Stimulated activated CD8-positive, alpha-beta memory T cell treated with anti-CD3 and anti-CD28 coated beads, Interleukin-4, amount 100 ng/mL, for 1 hour (primary cell): ENCODE measurements at places on chromosomes 6 and 20.

DNA sequence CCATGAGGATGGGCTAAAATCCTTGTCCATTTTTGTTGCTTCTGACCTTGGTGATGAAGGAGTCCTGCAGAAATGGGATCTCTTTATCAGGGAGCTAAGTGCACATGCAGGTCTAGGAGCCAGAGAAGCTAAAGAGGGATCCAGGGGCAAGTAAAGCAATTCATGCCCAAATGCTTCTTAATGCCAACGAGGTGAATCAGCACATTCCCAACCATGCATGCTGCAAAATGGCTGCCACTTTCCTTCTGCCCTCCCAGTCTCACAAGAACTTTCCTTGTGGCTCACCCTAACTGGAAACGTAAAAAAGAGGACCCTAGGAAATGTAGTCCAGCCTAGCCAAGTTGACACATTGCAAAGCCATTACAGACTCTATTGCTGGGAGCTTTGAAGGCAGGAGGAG is 298.4 kb downstream of the MAFB start:
- no peak for DNase-seq

DNA sequence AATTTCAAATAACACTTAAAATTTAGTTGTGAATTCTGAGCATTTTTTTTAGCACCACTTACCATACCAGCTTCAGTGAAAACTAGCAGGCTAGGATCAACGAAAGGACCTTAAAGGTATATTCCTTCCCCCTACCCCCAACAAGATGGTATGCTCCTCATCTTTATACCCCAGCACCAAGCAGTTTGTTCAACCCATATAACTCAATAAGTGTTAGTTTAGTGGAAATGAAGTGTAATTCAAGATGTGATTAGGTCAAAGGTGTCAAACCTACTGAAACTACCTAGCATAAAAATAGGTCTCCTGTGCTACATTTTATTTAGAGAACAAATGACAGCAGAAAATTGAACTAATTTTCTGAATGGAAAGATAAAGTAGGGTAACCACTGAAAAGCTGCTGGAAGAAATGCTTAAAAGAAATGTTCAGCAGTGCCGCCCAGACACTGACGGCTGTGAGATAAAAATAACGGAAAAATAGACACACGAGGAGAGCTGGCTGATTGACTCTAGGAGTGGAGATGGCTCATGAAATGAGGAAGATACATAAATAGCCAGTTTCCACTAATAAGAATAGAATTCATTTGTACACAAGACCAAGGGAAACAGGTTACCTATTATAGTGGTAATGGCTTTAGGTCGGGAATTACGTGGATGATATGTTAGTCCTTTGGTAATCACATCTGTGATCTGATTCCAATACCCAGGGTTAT is 94.8 kb downstream of the IPCEF1 start:
- no peak for DNase-seq

DNA sequence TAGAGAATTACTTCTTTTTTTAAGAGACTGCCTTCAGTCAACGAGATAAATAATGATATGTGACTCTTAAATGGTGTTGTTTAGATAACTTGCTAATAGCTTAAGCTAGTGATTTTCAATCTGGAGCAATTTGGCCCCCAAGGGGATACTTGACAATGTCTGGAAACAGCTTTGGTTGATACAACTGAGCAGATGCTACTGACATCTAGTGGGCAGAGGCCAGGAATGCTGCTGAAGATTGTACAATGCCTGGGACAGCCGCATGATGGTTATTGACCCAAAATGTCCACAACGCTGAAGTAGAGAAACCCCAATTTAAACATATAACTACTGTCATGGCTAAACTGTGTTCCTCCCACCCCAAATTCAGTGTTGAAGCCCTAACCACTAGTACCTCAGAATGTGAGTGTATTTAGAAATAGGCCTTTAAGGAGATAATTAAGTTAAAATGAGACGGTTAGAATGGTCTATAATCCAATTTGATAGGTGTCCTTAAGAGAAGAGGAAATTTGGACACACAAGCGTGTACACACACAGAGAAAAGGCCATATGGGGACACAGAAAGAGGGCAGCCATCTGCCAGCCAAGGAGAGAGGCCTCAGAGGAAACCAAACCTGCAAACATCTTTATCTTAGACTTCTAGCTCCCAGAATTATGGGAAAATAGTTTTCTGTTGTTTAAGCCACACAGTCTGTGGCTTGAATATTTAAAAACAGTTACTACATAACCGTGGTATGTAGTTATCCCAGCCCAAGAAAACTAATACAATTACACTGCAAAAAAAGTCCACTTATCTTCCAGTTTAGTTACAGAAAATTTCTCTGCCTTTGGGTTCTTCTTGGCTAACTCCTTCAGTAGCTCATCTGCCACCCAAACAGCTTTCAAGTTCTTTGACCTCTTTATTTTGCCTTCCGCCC is 22.2 kb downstream of the RWDD2A start:
- no peak for DNase-seq

DNA sequence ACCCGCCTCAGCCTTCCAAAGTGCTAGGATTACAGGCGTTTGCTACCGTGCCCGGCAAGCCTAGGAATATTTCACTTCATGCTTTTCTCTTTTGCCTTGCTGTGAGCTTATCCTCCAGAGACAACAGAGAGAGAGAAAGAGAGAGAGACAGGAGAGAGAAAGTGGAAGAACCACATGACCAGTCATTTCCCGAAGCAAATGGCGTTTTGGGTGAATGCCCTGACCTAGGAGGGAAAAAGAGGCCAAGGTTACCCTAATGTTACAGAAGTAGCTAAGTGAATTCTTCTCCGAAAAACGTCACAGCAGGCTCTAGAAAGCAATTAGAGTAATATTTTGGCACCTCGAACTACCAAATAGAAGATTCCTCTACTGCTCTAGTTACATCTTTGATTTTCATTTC is 9.1 kb downstream of the SGK1 start:
- DNase-seq, result no peak

DNA sequence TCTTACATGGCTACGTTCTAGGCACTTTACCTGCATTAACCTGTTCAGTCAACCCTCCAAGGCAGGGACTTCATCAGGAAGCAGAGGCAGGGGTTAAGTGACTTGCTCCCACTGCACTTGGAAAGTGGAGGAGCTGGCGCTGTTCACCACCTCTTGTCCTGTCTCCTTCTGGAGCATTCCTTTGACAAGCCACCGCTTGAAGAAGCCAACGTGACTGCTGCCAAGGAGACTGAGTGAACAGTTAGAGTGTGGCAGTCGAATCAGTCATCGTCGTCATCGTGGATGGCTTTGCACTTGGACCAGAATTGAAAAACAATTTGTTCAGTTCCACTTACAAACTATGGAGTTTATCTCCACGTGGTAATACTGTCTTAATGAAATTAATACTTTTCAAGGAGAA is 60.9 kb downstream of the TULP4 start:
- no peak for DNase-seq

DNA sequence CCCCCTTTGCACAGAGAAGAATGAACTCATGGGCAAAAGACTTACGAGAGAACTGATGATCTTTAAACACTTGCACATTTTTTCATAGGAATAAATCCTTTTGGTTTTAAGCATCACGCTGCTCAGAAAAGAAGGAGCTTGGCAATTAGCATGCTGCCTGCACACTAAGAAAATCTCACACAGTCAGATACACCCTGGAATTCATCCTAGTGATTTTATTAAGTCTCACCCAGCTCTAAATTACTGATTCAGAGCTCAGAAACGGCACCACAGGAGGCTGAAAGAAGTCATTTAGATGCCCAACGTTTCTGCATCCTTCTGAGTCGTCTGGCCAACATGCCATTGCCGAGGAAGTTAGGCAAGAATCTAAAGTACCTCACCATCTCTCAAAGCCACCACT is 18.0 kb upstream of the NRSN1 start:
- DNase-seq, result no peak

DNA sequence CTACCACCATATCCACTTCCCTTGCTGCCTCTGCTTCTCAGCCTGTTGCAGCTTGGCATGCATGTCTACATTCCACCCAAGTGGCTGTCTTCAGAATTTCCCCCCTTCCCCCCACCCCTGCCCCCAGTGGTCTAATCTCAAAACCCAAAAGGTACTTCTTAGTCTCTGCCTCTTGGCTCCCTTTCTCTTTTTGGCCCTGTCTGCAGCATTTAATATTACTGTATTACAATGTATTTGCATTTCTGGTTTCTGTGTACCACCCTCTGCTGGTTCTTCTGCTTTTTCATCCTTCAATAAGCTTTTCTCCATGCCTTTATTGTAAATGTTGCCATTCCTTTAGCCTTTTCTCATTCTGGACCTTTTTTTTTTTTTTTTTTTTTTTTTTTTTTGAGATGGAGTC is 43.0 kb downstream of the RPRD1B start:
- DNase-seq, result no peak

- no peak for DNase-seq
Observed at GRCh38 chr20:49400410-49400809, 82.1 kb downstream of the KCNB1 start.

DNA sequence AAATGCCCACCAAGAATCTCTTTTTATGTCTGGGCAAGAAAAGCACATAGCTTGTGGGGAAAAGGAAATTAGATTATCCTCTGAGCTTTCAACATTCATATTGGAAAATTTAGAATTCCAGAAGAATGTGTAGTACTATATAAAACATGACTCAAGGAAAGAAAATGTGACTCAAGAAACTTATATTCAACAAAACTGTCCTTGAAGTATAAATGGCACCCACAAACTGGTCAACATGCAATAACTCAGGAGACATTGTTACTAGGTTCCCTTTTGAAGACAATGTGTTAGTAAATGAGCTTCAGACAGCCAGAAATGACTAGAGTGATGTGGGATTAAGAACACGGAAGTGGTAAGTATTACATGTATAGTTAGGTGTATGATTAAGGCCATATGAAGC is 26.1 kb upstream of the TINAG start:
- no peak for DNase-seq

DNA sequence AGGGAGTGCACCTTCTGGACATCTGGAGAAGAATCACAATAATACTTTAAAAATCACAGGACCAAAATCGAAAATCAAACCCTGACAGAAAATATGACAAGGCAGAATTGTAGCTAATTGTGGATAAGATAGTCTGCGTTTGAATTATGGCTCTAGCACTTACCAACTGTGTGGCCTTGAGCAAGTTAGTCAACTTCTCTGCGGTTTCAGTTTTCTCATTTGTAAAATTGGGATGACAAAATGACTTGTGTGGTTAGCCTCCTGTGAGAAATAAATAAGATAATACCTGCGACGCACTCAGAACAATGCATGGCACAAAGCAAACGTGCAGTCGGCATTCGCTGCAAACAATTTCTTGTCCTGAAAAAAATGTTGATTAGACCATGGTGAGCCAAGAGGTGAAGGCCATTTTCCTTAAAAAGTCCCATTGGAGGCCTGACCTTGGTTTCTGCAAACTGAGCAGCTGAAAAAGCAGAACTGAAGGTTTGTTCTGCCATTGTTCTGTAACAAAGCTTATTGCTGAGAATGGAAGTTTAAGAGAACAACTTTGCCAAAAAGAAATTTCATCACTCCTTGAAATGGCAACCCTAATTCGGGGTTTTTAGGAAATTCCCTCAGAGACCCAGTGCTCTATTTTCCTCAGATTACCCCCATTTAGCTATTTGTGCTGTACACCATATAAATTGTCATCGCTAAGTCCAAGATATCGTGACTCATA is 266.3 kb downstream of the ERMARD start:
- no peak for DNase-seq

GRCh38 chr6:19535351-19535750 is 301.8 kb upstream of the ID4 start:
- DNase-seq, result no peak

GRCh38 chr6:56541030-56541600 is 101.6 kb downstream of the DST start:
- DNase-seq, result no peak

GRCh38 chr6:36578431-36578830 is 15.7 kb upstream of the SRSF3 start:
- no peak for DNase-seq

DNA sequence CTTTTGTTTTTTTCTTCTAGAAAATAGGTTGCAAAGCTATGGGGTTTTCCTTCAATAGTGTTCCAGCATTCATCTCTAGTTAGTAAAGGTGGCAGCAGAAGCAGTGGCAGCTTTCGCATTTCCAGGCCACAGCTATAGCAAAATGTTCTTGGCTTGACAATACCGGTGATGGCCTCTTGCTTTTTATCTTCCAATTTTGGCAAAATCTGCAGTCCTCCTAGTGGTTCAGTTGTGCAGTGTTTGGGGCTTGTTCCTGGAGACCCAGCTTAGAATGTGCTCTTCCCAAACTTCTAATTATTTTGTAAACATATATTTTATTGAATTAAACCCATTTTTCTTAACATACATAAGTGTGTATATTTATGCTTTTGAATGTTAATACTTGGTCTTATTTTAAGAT is 370.6 kb upstream of the MAN1A1 start:
- DNase-seq, result no peak

GRCh38 chr6:81894306-81894705 is 141.8 kb upstream of the TENT5A start:
- no peak for DNase-seq

DNA sequence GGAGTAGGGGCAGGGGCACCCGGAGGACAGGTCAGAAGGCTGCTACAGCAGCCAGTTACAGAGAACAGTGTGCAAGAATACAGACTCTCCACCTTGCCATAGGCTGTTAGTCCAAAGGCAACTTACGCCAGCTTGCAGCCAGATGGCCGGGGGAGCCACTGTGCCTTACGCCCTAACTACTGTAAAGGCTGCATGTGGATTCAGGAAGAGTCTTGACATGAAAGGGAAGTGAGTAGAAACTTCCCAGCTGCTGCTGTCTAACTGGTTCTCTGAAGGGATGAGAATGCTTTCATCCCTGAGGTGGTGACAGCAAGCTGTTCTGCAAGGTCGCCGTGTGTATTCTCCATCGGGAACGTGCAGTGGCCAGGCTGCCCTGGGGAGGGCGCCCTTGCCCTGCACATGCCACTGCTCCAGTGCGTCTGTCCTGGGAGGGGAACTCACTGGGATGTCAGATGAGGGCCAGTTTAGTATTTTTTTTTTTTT is 46.1 kb downstream of the LYRM4 start:
- no peak for DNase-seq

- DNase-seq, result no peak
Observed at GRCh38 chr6:54646069-54646950, 200.3 kb upstream of the FAM83B start.

DNA sequence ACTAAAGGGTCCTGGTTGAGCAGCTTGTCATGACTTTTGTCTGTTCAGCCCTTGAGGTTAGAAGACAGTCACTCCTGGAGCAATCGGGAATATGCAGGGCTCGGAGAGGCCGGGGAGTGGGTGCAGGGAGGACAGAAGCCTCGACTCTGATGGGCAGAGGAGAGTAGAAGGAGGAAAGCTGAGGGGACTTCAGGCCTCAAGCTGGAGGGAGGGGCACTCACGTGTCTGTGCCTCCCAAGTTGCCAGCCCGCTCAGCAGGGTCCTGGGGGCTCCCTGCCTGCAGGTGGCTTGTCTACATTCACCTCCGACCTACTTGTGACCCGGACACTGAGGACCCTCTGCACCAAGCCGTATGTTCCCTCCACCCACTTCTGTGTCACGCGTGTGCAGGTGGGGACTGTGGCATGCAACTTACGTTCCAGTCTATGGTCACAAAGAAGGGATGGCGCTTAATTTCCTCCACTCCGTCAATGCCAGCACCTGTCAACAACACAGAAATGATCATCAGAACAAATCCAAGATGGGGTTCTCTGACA is 86.8 kb upstream of the MPC1 start:
- no peak for DNase-seq
